Cerebellum (tissue), 4 donors: ENCODE measurements at places on chromosomes 4 and X. TPM values are rescaled to one million over a fixed set of nuclear protein-coding genes. Genes with fewer than 3 reads are reported as not detected.

Gene DCAF4L1
- total RNA-seq, result 0.18 TPM

Gene FAM236D
- not detected for total RNA-seq

DNA sequence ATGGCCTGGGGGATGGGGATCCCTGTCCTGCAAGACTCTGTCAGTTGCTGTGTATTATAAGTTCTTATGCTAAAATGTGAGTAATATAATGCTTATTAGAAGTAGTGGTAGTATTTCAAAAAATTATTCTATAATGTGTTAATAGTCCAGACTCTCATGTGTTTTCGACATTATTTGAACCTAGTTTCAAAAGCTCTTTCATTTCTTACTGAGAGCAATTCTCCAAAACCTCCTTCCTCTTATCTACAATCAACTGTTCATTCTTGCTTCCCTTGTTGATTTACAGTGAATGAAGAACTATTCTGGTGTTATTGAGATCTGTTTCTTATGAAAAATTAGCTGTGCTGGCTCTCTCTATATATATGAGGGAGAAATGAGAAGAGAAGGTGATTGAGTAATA is 32.9 kb upstream of the PTPN13 start:
- no peak for DNase-seq

Gene ADGRG2
- 0.82 TPM for total RNA-seq

Gene NUDT10
- 22.7 TPM for total RNA-seq

GRCh38 chr4:145098675-145099037 is 545 bp downstream of the ABCE1 start:
- DNase-seq, result peak; percentile 40

GRCh38 chr4:63717384-63717783 is 691.9 kb downstream of the TECRL start:
- peak; percentile 1 for DNase-seq

- DNase-seq, result peak; percentile 8
These were observed 192.2 kb upstream of the LEF1 start for GRCh38 chr4:108360754-108361445.

Gene SCARB2
- 342 TPM for total RNA-seq

Gene ATP7A
- 12.9 TPM for total RNA-seq

- DNase-seq, result no peak
These were observed 325.4 kb downstream of the RAPGEF2 start for GRCh38 chr4:159428293-159428692.

DNA sequence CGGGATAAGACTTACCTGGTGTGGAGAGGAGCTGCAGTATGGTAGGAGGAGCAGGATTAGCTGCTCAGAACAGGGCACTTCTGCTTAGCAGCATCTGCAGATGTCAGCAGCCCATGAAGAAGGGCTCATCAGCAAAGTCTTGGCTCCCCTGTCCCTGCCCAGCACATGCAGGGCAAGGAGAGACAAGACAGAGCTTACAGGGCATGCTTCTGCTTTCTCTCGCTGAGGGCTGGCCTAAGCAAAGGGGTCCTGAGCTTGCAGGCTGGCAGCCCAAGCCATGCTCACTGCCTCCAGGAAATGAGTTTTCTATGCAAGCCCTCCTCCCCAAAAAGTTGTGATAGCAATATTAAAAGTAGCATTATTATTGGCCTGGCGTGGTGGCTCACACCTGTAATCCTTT is 39.5 kb upstream of the TAPT1 start:
- DNase-seq, result no peak

Gene ZNF732
- total RNA-seq, result 2.4 TPM
